Stimulated activated CD4-positive, alpha-beta T cell treated with anti-CD3 and anti-CD28 coated beads, Interleukin-4, amount 100 ng/mL, for 1 hour (primary cell): ENCODE measurements at places on chromosomes 16 and 17.

DNA sequence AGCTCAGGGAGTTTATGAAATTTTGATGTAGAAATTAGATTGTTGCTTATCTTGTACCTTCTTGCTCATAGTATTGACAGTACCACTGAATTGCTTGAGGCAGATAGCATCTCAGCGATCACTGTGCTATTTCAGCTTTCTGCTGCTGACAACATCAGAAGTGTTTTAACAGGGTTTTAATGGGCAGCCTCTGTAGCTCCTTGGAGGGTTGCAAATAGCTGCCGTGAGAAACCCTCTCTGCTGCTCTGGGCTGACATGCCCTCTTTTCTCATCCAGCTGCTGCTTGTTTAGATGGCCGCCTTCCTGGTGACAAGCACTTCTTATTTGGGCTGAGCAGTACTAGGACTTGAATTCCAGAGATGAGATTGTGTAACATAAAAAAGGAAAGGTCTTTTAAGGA lies 180.2 kb upstream of the TBX2 start:
- DNase-seq: no peak

DNA sequence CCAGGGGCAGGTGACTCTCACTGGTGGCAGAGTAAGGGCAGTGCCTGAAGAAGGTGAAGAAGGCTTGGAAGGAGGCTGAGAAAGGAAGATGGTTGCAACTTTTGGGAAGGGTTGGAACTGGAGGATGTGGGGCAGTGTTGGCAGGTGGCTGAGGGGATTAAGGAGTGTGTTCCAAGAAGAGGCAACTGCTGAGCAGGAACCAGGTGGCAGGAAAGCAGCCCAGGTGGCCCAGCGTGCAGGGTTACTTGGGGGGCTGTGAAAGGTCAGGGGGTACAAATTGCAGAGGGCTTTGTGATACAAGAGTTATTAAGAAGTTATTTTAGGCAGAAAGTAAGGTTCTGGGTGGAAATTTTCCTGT lies 28.6 kb downstream of the WSCD1 start:
- no peak for DNase-seq

GRCh38 chr17:32954477-32954876 lies 26.5 kb downstream of the TMEM98 start:
- DNase-seq: no peak

DNA sequence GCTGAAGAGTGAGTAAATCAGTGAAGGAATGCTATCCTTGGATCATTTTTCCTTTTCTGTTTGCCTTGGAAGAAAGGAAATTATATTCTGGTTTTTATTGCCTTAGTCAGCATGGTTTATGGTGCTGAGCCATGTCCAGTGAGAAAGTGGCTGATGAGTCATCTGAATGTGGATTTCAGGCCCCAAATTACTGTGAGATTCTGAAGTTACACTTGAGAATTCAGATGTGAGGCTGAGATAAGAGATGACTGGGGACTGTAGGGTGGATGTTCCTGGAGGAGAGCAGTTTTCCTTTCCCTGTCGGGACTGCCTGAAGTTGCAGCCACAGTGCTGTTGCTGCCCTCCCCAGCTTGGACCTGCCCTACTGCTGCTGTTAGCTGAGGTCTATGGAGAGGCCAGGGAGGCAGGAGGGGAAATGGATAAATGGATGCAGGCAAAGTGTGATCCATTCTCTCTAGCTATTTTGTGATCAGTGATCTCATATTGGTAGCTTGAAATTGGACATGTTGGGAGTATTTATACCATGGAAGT lies 4.2 kb upstream of the MAP3K14 start:
- DNase-seq: no peak

- DNase-seq: peak; percentile 89
These were observed at the start of gene CIAO3 for GRCh38 chr16:740764-741505. TSS of gene CIAO3 (minus strand) at chr16:740997. CDS start at chr16:740985, 12 bp downstream.

- DNase-seq: no peak
These were observed 30.9 kb upstream of the RPRML start for GRCh38 chr17:47009759-47010594.

GRCh38 chr16:8374586-8375231 lies 215.6 kb downstream of the TMEM114 start:
- no peak for DNase-seq

DNA sequence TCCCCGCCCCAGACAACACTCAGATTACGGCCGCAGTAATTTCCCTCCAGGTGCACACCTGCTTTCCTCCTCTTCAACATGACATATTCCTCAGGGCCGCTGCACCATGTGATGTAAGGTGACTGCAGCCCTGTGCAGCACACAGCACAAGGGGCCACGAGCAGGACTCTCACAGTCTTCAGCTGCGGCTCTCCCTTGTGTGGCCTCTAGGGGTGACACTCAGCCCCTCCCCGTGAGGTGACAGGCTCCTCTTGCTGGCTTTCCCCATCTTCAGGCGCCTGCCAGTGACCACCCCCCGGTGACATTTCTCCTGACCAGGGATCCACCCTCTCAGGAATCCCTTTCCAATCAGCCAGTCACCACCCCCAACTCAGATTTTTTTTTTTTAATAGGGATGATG lies 31.3 kb upstream of the ABCC3 start:
- DNase-seq: no peak

DNA sequence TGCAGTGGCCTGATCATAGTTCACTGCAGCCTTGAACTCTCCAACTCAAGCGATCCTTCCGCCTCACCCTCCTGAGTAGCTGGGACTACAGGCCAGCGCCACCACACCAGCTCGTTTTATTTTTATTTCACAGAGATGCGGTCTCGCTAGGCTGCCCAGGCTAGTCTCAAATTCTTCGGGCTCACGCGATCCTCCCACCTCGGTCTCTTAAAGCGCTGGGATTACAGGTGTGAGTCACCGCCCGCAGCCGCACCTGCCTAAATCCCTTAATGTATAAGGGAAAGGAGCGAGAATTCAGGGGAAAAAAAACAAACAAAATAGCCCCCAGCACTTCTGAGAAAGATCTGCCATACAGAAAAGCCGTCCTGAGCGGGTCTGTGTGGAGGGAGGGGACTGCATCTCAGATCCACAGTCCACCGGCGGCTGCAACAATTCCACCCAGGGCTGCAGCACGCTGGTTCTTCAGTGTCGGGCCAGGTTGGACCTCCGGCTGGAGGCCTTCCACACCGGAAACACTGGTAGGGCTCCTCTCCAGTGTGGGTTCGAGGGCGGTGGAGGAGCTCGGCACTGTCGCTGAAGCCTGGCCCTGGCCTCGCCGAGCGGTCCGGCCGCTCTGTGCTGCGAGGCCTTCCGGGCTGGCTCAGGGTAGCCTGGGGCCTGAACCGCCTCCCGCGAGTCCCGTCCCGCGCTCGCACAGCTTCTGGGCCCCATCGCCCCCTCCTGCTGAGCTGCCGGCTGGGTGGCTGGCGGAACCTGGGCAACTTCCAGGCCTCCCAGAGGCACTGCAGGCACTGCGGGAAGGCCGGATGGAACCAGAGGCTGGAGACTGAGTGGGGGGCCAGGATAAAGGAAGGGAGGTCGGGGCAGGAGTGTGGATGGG lies 7.0 kb downstream of the ZNF843 start:
- DNase-seq: no peak

- peak; percentile 20 for DNase-seq
These were observed 678 bp downstream of the CDR2L start for GRCh38 chr17:74987909-74988711.

GRCh38 chr16:65406933-65407332 lies 285.1 kb upstream of the CDH11 start:
- DNase-seq: no peak

DNA sequence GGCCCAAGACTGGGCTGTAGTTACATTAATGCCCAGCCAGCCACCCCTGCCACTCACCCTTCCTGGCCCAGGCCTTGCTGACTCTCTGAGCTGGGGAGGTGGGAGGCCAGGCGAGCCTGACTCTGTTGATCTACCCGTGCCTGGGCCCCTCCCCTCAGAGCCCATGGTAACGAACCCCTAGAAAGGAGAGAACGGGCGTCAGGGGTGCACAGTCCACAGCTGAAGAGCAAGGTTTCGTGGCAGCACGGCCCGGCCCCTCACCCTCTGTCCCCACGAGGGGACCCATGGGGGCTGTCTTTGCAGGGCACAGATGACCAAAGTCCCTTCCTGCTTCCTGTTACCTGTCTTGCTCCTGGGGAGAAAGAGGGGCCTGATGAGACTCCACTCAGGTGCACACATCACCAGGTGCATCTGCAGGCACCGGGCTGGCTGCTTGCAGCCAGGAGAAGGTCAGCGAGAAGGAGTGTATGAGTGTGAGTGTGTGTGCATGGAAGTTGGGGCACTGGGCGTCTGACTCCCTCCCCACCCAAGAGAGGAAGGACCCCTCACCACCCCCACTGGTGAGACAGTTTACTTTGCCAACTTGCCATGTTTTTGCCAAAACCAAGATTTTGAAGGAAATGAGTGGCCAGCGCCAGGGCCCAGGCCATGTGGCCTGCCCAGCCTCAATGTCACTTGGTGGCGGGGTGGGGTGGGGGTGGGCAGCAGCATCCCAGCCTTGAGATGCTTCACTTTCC lies 359.1 kb downstream of the SEC14L1 start:
- no peak for DNase-seq
